ENCODE measurements at places on chromosomes 3 and 15.

DNA sequence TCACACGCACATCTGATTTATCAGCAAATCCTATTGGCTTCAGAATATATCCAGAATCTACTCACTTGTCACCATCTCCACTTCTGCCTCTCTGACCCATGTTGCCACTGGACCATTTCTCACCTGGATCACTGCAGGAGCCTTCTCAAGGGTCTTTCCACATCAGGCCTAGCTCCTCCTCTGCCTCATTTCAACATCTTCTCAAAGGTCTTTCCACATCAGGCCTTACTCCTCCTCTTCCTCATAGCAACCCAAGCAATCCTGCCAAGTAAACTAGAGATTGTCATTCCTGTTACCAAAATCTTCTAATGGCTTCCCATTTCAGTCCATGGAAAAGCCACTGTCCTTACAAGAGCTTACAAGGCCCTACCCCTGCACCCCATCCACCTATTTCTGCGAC is 18.0 kb upstream of the DUT start:
- DNase-seq, result no peak

GRCh38 chr15:70699890-70700289 is 63.5 kb downstream of the UACA start:
- DNase-seq, result no peak

GRCh38 chr3:143081844-143082778 is 37.5 kb upstream of the CHST2 start:
- no peak for DNase-seq

DNA sequence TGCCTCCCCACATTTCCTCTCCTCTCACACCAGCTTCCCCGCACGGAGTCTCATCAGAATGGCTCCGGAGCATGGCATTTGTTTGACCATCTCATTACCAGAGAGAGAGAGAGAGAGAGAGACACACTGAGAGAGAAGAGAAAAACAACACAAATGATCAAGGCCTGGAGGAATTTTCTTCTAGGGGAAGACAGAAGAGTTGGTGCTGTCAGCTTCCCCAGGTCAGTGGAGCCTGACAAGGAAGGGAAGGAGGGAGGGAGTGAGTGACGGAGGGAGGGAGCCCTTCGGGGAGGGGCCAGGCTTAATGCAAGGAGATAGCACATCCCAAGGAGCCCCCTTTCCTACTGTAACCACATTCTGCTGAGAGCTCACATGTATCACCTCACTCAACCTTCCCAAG is 9.1 kb downstream of the ST8SIA2 start:
- no peak for DNase-seq

DNA sequence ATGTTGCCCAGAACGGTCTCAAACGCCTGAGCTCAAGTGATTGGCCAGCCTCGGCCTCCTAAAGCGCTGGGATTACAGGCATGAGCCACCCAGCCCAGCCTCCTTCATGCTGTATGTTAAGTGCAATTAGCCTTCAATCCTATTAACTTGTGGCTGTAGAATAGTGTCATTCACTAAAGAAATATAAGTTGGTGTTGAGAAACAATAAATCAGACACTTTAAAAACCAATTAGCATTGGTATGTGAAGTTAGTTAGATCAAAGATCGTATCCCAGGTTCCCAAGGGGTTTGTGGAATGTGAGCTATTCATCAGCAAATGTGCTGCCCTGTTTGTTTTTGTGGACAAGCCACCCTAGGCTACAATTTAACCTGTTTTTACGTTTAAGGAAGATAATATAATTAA is 11.0 kb upstream of the PIK3CB start:
- DNase-seq, result no peak

GRCh38 chr3:73351423-73352071 is 273.2 kb downstream of the PDZRN3 start:
- no peak for DNase-seq

- DNase-seq, result no peak
These were observed 14.7 kb downstream of the GALNT15 start for GRCh38 chr3:16189201-16189600.

- DNase-seq, result no peak
These were observed 131.9 kb downstream of the DNAJB8 start for GRCh38 chr3:128334766-128335165.

- no peak for DNase-seq
These were observed 115.6 kb downstream of the PDE8A start for GRCh38 chr15:85097250-85097649.

- DNase-seq, result no peak
These were observed 164.3 kb upstream of the LPP start for GRCh38 chr3:187989575-187990153.

GRCh38 chr15:45664451-45664850 is 29.6 kb downstream of the SQOR start:
- no peak for DNase-seq

DNA sequence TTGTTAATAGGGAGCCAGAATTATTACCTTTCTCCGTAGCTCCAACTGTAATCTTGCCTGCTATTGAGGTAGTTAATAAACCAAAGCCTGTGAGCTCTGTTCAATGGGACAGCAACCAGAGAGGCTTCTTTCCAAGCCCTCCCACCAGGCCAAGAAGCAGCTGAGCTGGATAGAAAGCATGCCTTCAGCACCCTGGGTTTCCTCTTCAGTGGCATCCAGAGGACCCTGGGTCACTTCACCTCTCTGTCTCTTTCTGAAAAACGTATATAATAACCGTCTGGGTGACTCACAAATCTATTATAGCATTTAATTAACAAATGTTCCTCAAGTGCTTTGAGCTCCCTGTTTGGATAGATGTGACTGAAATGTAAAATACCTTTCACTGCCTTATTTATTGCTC is 420.0 kb downstream of the LPP start:
- DNase-seq, result no peak

DNA sequence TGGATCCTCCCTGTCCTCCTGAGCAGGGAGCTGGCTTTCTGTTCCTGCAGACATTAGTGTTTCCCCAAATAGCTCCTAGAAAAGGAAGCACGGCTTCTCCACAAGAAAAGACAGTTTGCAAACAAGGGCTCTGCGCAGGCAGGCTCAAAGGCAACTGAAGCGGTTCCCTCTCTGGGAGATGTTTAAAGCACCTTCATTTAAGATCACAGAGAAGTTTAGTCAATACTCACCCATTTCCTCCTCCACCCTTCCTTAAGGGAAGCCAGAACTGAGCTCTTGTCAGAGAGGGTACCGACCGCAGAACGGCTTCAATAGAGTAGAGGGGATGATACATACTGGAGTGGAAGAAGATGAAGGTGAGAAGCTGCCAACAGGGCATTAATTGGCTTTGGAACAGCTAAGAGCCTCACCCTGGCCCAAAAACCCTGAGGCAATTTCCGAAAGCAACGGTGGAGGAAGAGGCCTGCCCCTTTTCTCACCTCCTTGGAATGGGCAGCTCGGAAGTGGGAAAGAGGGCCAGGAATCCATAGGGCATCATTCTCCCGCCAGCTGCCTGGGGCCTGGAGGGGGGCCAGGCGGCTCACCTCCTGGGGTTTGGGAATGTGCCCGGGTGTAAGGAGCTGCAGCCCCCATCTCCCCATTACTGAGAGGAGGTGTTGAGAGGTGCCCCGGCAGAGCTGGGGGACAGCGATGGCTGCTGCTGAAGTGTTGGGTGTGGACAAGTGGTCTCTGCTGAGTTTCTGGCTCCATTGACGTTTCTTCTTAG is 4.8 kb upstream of the EPHB3 start:
- DNase-seq, result no peak

- no peak for DNase-seq
These were observed 27.9 kb upstream of the STRIT1 start for GRCh38 chr3:155321418-155321817.

- DNase-seq, result no peak
These were observed 1.1 kb upstream of the GPR15 start for GRCh38 chr3:98530676-98531075.

DNA sequence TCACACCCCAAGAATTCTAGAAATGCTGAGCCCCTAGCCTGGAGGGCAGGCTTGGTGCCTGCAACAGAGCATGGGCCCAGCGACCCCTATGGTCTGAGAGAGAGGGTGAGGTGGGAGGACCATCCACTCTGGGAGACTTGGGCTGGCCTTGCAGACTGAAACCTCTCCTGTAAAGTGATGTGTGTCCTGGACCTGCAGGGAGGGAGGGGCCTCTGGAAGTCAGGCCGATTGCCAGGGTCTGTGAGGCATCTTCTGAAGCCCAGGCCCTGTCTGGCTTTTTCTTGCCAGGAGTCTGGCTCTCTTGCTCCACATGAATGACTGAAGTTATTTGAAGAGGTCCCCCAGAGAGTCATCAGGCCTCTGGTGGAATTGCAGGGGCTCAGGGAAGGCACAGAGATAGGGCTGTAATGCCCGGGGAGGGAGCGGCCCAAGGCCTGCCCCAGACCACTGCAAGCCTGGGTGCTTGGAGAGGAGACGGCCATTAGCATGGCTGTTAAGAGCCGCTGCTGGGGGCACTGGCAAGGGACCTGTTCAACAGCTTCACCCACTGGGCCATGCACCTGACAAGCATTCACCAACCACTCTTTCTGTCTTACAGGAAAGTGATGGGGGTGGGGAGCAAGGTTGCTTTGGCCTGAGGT is 56.0 kb upstream of the CHRNA7 start:
- no peak for DNase-seq

- no peak for DNase-seq
These were observed 116.4 kb upstream of the HES1 start for GRCh38 chr3:194019398-194020165.

GRCh38 chr3:57173687-57174086 is 8.5 kb upstream of the IL17RD start:
- no peak for DNase-seq

- DNase-seq, result no peak
These were observed 588.7 kb upstream of the CBLB start for GRCh38 chr3:106457281-106458180.

Data from CD4-positive, alpha-beta T cell treated with Interleukin-15 for 1 hour (primary cell).